ENCODE measurements at places on chromosomes 5 and 9.
A peak's percentile ranks its signal among the peaks of the same experiment; 100 is the strongest.

DNA sequence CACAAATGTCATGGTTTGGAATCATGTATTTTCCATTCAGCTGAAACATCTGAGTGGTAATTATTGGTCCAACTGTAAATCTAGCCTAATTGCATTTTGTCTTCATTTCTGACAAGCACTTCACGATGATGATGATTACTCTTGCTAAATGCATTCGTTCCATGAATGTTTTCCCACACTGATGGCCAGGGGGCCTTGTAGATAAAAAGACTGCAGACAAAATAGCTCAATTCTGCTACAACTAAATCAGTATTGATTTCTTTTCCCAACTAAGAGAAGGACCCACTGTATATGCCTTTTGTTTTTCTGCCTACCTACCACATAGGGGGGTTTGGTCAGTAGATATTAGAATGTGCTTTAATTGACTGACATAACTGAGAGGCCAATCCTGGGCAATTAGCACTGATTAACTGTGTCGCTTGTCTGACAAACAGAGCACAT is 1351.3 kb upstream of the NUDT12 start:
- no peak for DNase-seq

GRCh38 chr5:156683509-156683908 is 166.6 kb upstream of the PPP1R2B start:
- no peak for DNase-seq

DNA sequence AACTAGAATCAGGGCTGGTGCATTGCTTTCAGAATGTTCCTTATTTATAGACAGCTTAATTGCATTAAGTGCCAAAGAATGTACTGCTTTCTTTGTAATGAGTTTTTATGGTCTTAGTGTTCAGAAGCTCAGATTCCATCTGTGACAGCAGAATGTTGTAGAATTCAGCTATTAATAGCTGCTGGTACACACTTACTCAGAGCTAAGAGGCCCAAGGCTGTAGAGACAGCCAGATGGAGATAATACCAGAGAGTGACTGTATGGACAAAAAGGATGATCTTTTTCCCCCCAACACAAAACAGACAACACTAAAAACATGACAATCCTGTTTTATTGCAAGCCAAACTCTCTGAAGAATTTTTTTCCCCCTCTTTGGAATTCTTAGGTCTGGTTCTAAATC is 50.2 kb downstream of the PPP2R2B start:
- DNase-seq: no peak

DNA sequence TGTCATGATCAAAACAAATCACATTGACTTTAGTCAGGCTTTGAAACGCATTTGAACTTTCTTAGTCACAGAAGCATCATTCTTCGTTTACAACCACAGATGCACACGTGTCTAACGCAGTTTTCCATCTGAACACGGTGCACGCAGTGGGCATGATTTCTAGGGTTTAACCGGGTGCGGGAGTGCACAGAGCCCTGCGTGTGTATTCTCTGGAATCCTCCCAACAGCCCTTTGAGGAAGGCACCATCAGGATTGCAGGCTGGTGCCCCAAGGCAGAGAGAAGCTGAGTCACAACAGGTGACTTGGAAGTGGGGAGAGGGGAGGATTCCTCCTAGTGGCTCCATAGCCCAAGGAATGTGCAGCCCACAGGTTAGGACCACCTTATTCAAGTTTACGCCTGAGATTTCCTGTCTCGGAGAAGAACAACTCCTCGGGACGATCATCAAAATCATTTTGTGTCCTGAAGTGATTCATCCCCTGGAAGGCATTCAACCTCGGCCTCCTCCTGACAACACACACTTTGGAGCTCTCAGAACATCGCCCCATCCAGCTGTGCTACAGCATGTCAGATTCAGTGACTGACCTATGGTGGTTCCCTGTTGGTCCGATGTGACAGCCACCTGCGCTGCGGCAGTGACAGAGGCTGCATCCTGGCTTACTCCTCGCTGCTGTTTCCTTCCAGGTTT is 13.1 kb downstream of the ROPN1L start:
- DNase-seq: peak; percentile 81

GRCh38 chr9:108273988-108274387 is 581.8 kb downstream of the ACTL7B start:
- DNase-seq: no peak

GRCh38 chr5:100840370-100840769 is 62.7 kb downstream of the ST8SIA4 start:
- DNase-seq: no peak

GRCh38 chr5:57862471-57862911 is 379.9 kb upstream of the ACTBL2 start:
- DNase-seq: no peak

DNA sequence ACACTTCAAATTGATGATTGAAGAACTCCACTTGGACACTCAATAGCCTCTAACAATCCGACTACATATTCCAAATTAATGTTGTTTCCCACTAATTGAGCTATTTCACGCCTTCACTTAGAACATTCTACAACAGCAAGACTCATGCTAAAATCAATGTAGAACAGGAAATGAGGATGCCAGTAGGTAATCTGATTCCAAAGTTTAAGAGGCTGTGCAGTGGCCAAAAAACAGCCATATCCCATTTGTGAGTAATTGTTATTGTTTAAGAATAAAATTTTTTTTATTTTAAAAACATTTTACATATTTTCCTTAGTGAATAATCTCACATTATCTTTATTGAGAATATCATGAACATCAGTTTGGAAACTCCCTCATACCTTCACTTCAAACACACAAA is 35.7 kb upstream of the GHR start:
- no peak for DNase-seq

DNA sequence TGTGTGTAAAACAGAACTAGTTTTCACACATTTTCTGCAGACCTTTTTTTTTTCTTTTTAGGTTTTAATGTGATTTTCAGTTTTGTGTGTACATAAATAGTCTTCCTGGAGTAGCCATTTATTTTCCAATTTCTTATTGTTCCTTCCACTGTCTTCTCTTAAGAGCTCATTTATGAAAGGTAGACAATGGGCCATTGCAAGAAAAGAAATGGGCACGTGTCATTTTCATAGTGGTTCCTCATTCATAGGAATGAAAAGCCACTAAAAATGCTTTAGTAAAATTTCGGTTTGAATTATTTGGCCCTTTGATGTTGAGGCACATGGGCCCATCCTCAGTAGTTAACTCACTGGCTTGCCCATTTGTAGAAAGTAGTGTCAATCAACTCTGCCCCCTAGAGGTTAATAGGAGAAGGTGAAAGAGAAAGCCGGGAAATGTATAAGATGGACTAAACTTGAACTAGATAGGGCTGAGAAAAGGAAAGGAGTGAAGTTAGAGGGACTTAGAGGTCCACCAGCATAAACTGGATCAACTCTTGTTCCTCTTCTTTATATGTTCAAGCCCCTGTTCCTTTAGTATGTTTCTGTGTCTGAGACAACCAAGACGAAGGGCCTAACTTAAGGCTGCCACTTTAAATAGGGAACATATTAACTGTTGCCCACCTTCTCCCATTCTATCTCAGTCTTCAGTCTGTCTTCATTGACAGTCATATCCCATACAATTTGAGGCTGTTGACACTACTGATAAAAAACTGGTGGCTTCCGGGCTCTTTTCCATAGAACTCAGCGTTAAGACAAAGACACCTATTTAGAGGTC is 72.6 kb downstream of the SMARCA2 start:
- no peak for DNase-seq

GRCh38 chr5:154587123-154588026 is 109.3 kb upstream of the HAND1 start:
- no peak for DNase-seq

- DNase-seq: no peak
Observed at GRCh38 chr9:33414268-33414667, 11.9 kb upstream of the AQP7 start.

- no peak for DNase-seq
Observed at GRCh38 chr9:99129091-99129490, 24.2 kb downstream of the TGFBR1 start.

- no peak for DNase-seq
Observed at GRCh38 chr9:8680157-8680556, 880.6 kb upstream of the DMAC1 start.

- peak; percentile 89 for DNase-seq
Observed at GRCh38 chr5:63916786-63917185, 45.5 kb downstream of the HTR1A start.

- no peak for DNase-seq
Observed at GRCh38 chr9:129330711-129331492, 152.8 kb upstream of the IER5L start.

DNA sequence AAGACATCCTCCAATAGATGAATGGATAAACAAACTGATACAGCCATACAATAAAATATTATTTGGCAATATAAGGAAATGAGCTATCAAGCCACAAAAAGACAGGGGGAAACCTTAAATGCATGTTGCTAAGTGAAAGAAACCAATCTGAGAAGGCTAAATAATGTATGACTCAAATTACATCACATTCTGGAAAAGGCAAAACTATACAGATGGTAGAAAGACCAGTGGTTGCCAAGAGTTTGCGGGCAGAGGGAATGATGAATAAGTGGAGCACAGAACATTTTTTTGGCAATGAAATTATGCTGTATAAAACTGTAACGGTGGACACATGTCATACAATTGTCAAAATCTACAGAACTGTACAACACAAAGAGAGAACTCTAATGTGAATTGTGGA is 63.3 kb downstream of the CSF2 start:
- DNase-seq: peak; percentile 92

DNA sequence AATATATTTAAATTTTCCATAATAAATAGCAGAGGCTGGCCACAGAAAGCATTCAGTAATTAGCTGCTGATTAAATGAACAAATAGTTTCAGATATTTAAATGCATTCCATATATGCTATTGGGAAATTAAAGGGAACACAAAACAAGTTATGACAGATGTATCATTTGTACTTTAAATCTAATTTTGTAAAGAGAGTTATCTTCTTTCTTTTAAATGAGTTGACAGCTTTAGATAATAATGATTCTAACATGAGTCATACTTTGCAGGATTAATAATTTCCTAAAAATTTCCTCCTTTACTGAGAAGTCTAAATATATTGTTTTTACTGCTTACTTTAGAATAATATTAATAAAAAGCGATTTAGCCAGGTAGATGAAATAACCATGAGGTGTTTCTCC is 320.1 kb downstream of the ADAMTS6 start:
- no peak for DNase-seq

DNA sequence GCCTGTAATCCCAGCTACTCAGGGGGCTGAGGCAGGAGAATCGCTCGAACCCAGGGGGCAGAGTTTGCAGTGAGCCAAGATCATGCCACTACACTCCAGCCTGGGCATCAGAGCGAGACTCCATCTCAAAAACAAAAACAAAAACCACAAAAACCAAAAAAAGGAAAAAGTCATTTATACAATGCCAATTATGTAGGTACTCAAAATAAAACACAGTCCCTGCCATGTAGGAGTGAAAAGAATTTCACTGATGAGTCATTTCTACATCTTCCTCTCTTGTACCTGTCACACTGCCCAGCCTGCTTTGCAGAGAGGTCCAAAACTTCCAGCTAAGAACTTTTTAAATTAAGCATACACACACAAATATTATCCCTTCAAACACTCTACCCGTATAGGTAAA is 215.8 kb downstream of the EPB41L4A start:
- DNase-seq: no peak

- DNase-seq: no peak
Observed at GRCh38 chr5:10825897-10826644, 65.0 kb upstream of the DAP start.

- DNase-seq: no peak
Observed at GRCh38 chr5:122402955-122403685, 91.1 kb downstream of the SNCAIP start.

- DNase-seq: no peak
Observed at GRCh38 chr5:103561685-103562452, 720 bp downstream of the NUDT12 start.

DNA sequence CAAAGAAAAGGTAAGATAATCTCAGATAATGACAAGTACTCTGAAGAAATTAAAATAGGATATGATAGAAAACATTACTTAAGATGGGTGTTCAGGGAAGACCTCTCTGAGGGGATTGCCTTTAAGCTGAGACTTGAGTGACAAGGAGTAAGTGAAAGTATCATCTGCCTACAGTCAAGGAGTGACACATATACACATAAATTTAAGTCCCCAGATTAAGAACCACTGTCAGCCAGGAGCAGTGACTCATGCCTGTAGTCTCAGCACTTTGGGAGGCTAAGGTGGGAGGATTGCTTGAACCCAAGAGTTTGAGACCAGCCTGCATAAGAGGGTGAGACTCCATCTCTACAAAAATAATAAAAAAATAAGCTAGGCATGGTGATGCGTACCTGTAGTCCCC is 19.7 kb upstream of the ANKHD1 start:
- no peak for DNase-seq

GRCh38 chr9:105128908-105129600 is 115.4 kb upstream of the SLC44A1 start:
- DNase-seq: no peak

DNA sequence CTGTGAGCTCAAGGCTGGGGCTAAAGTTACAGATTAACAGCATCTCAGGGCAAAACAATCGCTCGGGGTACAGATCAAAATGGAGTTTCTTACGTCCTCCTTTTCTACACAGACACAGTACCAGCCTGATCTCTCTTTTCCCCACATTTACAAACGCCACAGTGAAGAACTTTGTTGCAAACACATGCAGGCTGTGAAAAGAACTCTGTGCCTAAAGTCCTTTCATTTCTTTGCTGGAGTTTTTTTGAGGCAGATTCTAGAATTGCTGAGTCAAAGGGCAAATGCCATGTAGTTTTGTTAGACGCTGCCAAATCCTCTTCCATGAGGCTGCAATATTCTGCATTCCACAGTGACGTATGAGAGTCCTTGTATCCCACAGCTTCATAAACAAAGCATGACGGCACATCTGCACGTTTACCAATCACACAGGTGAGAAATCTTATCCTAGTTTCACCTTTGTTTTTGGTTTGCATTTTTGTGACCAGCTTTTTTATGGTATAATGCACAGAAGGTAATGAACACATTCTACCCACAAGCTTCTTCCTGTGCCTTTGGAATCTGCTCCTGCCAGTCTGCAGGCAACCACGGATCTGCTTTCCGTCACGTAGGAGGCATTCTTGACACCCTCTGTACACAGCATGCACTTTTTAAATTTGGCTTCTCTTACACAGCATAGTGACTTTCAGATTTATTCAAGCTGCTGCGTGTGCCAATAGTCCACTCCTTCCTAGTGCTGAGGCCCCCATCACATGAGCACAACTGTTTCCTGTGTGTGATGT is 44.6 kb upstream of the LPCAT1 start:
- peak; percentile 87 for DNase-seq

DNA sequence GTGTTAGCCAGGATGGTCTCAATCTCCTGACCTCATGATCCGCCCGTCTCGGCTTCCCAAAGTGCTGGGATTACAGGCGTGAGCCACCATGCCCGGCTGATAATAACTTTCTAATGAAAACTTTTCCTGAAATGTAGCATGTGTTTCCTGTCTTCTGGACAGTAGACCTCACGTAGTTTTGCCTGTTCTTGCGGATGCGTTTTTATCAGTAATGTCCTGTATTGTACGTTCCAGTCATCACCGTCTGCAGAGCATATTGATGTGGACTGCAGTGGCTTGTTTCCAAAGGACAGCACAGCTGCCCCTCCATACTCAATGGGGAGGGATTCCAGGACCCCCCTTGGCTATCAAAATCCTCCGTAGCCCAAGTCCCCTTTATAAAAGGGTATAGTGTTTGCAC is 12.8 kb downstream of the EXOC3 start:
- DNase-seq: no peak

Measured in HS-5 (cell line).